RPMI7951 (cell line): ENCODE measurements at places on chromosomes 16 and 17.

DNA sequence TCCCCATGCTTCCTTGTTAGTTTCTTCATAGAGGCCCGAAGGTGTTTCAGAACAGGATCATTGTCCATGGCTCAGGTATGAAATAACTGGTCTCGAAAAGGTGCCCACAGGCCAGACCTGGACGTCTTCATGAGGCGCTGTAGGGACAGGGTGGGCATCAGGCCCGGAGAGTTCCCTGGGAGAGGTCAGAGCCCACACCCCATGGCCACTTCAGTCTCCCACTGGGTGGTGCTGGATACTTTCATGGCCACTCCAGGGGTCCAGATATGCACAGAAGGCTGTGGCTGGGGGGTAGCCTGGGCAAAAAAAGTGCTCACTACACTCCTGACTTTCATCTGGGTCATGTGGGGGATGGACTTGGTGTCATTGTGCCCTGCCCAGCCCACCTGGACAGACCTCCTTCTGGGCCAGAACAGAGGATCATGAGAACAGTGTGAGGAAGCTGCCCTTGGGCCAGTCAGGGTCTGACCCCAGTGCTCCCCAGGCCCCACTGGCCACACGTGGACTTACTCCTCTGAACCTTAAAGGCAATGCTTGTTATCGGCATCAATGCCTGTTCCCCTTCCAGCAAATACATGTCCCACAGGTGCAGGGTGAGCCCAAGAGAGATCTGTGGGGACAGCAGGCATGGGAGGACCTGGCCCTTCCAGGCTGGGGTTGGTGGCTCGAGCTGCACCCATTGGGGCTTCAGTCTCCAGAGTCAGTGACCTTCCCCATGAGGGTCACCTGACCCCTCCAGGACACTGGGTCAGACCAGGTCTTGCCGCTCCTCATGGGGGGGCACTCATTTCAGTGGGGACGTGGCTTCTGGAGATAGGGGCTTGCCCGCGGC lies 36.9 kb downstream of the LGALS9 start:
- no peak for DNase-seq

- DNase-seq: no peak
Measured at GRCh38 chr16:4179020-4179419, 62.8 kb upstream of the ADCY9 start.

GRCh38 chr17:81741594-81742452 lies 29.7 kb downstream of the SLC25A10 start:
- peak; percentile 17 for DNase-seq

GRCh38 chr16:68707340-68708152 lies 29.5 kb upstream of the CDH1 start:
- peak; percentile 95 for DNase-seq

DNA sequence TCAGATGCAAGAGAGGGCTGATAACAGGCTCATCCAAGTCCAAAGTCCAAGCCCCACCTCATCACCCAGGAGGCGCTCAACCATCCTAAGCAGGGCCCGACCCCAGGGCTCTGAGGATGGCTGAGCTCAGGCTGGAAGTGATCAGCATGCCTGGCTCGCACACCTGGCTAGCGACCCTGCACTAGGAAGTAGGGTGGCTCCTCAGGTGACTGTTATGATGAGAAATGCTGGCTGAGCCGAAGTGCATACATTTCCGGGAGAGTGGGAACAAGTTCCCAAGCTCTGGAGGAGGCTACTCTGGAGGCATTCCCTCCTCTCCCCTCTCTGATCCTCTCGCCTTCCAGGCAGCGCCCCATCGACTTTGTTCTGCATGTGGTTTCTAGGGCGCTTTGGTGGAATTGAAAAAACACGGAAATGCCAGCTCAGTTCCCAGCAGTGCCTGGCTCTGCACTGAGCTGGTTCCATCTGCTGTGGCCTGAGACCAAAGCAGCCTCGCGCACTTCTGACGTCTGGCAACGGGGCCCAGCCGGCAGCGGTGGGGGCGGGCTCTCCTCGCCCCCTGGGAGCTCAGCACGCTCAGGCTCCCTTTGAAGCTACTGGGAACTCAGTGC lies 130.3 kb downstream of the IRF8 start:
- no peak for DNase-seq

- DNase-seq: peak; percentile 94
Measured at GRCh38 chr17:3004150-3004801, 59.1 kb downstream of the OR1D5 start.

GRCh38 chr17:48113201-48113676 lies 5.7 kb downstream of the SNX11 start:
- no peak for DNase-seq

DNA sequence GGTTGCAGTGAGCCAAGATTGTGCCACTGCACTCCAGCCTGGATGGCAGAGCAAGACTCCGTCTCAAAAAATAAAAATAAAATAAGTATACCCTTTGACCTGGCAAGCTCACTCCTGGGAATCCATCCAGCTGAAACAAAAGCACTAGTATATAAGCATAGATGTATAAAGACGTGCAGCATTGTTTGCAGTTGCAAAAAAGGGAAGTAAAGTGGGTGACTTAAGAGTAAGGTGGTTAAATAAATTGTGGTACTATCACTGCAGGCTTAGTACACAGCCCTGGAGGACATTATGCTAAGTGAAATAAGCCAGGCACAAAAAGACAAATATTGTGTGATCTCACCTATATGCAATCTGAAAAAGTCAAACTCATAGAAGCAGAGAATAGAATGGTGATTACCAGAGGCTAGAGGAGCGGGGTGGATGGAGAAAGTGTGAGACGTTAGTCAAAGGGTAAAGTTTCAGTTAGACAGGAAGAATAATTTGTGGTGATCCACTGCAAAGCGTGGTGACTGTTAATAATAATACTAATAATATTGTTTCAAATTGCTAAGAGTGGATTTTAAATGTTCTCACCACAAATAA lies 113.0 kb downstream of the MYO1D start:
- DNase-seq: no peak

DNA sequence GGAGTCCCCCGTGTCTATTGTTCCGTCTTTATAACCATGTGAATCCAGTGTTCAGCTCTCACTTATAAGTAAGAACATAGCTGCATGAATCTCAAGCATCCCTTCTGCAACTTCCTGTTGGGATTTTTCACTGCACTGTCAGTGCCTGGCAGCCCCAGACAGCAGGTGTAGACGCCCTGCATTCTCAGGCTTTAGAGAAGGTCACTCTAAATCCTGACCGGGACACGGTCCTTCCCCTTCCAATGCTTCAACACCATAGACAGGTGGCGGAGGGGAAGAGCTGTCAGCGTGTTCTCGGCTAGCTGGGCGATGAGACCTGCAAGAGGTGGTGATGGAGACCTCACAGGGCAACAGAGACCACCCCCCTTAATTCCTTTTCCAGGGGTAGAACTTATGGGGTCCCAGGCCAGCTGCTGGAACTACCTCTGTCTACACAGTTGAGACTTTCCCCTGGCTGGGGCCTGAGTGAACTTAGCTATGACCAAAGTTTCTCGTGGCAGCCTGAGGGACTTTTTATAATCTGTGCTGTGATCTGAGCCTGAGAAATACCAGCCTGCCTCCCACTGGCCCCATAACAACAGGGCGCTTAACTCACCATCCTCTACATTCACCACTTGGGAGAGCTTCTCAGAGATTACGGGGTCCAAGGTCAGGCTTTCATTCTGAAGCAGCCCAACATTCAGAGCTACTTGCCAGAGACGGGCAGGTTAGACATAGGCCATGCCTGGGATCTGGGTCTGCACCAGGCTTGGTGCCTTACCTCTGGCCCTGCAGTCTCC lies 143.2 kb upstream of the TNRC6C start:
- no peak for DNase-seq

DNA sequence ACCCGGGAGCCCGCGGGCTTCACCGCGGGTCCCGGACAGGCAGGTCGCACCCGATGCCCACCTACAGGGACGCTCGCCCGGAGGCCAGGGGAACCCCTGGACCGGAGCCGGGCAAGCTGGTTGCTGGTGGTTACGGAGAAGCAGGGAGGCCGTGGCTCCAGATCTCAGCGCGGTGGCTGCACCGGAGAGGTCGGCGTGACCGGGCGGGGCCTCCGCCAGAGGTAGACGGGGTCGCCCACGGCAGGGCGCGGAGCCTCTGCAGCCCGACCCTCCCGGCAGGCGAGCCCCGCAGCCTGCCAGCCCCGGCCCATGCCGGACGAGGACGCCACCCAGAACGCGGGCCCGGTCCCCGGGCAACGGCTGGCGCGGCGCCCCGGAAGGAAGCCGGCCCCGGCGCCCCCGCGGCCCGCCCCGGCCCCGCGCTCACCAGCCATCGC lies 341 bp downstream of the PCYT2 start:
- DNase-seq: no peak

GRCh38 chr17:43745541-43745940 lies 13.1 kb downstream of the SOST start:
- DNase-seq: no peak

- no peak for DNase-seq
Measured at GRCh38 chr16:88868974-88869672, 2.7 kb upstream of the PABPN1L start.

DNA sequence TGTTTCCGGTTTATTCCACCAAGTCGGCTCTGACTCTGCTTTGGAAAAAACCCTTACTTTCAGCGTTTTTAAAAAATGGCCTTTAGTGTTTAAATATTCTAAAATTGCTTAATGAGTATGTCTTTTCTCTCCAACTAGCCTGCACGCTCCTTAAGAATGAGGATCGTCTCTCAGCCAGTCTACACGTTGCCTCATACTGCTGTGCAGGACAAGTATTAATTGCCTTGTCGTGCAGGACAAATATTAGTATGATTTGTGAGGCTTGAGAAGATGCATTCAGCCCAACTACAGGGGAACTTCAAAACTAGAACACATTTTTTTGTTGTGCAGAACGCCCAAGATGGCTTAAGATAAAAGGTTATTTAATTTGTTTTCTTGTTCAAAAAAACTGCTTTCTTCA lies 61.2 kb downstream of the MARCHF10 start:
- no peak for DNase-seq

- DNase-seq: no peak
Measured at GRCh38 chr16:68356919-68357286, 46.1 kb downstream of the PRMT7 start.

DNA sequence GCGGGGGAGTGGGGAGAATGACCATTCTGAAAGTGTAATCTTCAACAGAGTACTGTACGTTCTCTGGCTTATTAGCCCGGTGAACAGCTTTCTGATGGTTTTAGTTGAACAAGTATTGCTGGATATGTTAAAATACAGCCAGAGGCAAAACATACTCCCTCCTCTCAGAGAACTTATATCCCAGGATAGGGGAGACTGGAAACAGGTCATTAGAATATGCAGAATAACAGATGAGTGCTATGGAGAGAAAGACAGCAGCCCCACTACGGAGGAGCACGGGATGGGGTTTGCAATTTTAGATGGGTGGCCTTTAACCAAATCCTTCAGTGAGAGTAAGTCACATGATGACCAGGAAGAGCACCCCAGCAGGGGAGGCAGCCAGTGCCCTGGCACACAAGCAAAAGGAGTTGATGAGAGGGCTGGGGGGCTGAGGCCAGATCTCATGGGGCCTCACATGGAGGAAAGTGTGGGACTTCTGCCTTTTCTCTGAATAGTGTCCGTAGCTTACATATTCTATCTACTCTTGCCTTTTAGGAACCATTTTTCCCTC lies 43.1 kb upstream of the SEC14L1 start:
- no peak for DNase-seq

GRCh38 chr17:32747856-32748255 lies 129.1 kb downstream of the MYO1D start:
- DNase-seq: no peak

DNA sequence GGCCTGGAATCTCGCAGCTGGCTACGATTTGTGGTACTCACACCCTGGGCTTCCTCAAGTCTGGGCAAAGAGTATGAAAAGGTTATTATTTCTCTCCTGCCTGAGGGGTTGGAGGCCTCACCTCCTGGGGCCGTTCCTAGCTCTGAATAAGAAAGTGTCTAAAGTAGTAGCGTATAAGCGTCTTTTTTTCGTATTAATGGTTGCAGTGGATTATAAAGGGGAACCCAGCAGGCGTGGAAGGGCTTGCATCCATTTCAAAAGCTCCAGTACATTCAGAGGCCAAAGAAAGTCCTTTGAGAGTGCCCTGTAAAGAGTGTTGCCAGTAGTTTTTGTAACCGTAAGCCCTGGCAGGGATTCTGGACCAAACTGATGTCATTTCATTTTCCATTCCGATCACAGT lies 72.2 kb upstream of the MPHOSPH6 start:
- DNase-seq: no peak

DNA sequence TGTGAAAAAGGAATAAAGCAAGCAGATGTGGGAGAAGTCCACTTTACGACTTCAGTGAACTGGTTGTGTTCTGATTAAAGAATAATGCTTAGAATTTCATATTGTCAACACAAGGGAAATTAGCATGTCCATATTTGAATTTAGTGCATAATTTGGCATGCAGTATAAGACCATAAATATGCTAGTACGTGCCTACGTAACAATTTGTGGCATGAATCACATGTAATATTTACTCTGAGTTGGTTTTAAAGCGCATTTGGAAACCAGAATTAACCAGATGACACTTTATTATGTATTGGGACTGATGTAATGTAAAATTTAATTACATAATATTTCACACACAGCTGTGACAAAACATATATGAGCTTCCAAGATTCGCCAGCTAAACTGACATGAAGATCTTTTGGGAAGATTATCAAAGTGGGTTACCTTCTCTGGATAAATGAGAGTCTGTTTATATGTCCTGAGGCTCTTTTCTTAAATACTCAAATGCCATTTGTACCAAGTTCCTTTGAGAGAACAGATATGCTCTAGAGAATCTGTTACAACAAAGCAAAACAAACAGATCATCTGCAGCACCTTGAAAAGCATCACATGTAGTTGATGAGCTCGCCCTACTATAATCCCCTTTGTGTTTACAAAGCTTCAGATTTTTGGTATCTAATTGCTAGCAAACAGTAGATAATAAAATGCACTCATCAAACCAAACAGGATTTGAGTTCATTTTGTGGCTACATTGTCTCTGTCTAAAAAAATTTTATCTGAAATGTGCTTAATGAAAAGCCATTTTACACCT lies 1468.6 kb downstream of the CDH11 start:
- DNase-seq: no peak

GRCh38 chr17:32123782-32124181 lies 18.5 kb upstream of the RHOT1 start:
- no peak for DNase-seq

DNA sequence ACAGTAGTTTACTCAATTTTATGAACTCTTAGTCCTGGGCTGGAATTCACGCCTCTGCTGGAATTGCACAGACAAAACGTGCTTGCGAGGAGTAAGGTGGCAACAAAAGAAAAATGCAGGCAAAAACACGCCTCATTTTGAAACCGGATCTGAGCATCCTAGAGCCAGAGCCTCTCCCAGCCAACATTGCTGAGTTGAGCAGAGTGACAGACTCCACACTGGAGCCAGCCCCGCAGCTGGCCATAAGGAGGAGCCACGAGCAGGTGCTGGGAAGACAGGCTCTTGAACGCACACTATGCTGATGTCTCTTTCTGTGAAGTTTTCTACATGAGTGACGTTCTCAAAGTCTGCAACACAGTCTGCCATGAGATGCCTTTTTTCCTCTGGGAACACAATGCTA lies 14.6 kb upstream of the HSBP1 start:
- DNase-seq: no peak

DNA sequence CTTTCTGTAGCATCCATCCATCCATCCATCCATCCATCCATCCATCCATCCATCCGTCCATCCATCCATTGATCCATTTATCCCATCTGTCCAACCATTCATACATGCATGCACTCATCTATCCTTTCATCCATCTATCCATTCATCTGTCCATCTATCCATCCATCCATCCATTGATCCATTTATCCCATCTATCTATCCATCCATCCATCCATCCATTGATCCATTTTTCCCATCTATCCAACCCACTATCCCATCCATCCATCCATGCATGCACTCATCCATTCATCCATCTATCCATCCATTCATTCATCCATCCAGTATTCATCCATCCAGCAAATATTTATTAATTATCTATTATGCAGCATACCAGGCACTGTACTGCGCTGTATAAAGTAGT lies 34.8 kb downstream of the IRX5 start:
- no peak for DNase-seq
